ENCODE measurements at places on chromosomes 7 and 10. TPM values are rescaled to one million over a fixed set of nuclear protein-coding genes. Genes with fewer than 3 reads are reported as not detected.

Gene RHOBTB1
- 1.4 TPM for total RNA-seq

Gene CRHR2
- total RNA-seq, result not detected

Gene TACC2
- 21.4 TPM for total RNA-seq

Gene FRMD4A
- total RNA-seq, result 10.6 TPM

Gene VWC2
- not detected for total RNA-seq

Gene FAM20C
- 29.5 TPM for total RNA-seq

Gene CHST12
- 4.7 TPM for total RNA-seq

Gene CLCN1
- not detected for total RNA-seq
